HepG2 (cell line): ENCODE measurements at places on chromosomes 6 and 20. TPM values are rescaled to one million over a fixed set of nuclear protein-coding genes. Genes with fewer than 3 reads are reported as not detected.

PPP1R3G gene
- 0.56 and 1.2 TPM in 2 replicates for total RNA-seq

GLP1R gene
- total RNA-seq = not detected in 2 replicates

TMEM74B gene
- 2.9 and 4.7 TPM in 2 replicates for total RNA-seq

KIAA0408 gene
- not detected in 2 replicates for total RNA-seq

STMND1 gene
- not detected in 2 replicates for total RNA-seq

SEMG1 gene
- not detected in 2 replicates for total RNA-seq

GRCh38 chr6:4607793-4608192 is 168.4 kb upstream of the CDYL start:
- H3K4me3 ChIP-seq = no peak overlapping the region
- H3K27me3 ChIP-seq = peaks cover 4% of the 10 kb centered on the region; the same call in 1 of the 2 replicates
- H3K36me3 ChIP-seq = no peaks in the 10 kb centered on the region

- no peak for DNase-seq
- peaks cover 58% of the 10 kb centered on the region for H3K4me1 ChIP-seq
- no peak overlapping the region for H3K27ac ChIP-seq
- H3K27me3 ChIP-seq = no peaks in the 10 kb centered on the region
- peak overlapping the region; percentile 78 for H3K4me3 ChIP-seq
Measured at GRCh38 chr6:33427585-33428223, 7.8 kb downstream of the SYNGAP1 start.

DNA sequence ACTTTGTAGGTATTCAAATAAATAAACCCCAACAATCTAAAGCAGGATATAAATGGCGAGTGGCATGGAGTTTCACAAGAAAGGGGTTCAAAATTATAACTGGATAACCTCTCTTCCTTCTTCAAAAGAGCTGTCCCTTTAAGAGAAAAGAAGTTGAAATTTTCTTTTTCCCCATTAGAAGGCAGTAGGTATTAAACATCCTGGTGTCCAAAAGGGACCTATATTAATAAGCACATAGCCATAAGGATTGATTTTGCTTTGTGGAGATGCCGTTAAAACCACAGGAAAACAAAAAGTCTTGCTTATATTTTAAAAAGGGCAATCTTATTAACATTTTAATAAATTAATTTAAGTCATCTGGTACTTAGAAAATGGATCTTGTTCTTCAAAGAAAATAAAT is 76.5 kb downstream of the LYRM4 start:
- no peak for DNase-seq
- peaks cover 12% of the 10 kb centered on the region; the same call in 1 of the 3 replicates for H3K36me3 ChIP-seq
- H3K4me3 ChIP-seq = no peak overlapping the region
- H3K4me1 ChIP-seq = peaks cover 4% of the 10 kb centered on the region; the same call in 1 of the 2 replicates

DNA sequence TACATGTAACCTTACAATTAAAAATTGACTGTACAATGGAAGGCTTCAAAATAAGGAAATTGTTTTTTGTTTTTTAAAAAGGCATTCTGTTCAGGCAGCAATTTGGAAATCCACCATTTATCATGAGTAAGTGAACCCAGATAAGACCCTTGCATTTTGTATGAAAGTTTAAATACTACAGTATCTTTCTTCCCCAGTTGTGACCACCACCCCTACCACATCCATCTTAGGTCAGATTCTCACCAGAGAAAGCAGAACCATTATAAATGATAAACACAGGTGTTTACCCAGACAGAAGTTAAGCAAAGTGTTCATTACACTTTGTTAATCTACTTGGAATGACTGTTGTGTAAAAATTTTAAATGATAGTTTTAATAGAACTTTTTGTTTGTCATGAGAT is 20.2 kb downstream of the SENP6 start:
- H3K4me3 ChIP-seq = no peak overlapping the region
- no peaks in the 10 kb centered on the region for H3K27me3 ChIP-seq
- H3K4me1 ChIP-seq = no peaks in the 10 kb centered on the region
- DNase-seq = no peak
- no peak overlapping the region for H3K27ac ChIP-seq

- H3K36me3 ChIP-seq = no peaks in the 10 kb centered on the region
- H3K4me3 ChIP-seq = no peak overlapping the region
- H3K27ac ChIP-seq = no peak overlapping the region
- H3K4me1 ChIP-seq = no peaks in the 10 kb centered on the region
Measured at GRCh38 chr6:39169448-39170344, 54.7 kb upstream of the SAYSD1 start.

GRCh38 chr6:109295109-109295773 is 87.0 kb downstream of the CD164 start:
- no peak overlapping the region for H3K4me3 ChIP-seq
- H3K36me3 ChIP-seq = no peaks in the 10 kb centered on the region
- H3K27ac ChIP-seq = peak overlapping the region; percentile 63

GRCh38 chr6:125995972-125996580 is 9.7 kb downstream of the TRMT11 start:
- H3K4me1 ChIP-seq = peaks cover 44% of the 10 kb centered on the region
- no peak overlapping the region for H3K4me3 ChIP-seq
- H3K27me3 ChIP-seq = no peaks in the 10 kb centered on the region
- H3K27ac ChIP-seq = no peak overlapping the region

DNA sequence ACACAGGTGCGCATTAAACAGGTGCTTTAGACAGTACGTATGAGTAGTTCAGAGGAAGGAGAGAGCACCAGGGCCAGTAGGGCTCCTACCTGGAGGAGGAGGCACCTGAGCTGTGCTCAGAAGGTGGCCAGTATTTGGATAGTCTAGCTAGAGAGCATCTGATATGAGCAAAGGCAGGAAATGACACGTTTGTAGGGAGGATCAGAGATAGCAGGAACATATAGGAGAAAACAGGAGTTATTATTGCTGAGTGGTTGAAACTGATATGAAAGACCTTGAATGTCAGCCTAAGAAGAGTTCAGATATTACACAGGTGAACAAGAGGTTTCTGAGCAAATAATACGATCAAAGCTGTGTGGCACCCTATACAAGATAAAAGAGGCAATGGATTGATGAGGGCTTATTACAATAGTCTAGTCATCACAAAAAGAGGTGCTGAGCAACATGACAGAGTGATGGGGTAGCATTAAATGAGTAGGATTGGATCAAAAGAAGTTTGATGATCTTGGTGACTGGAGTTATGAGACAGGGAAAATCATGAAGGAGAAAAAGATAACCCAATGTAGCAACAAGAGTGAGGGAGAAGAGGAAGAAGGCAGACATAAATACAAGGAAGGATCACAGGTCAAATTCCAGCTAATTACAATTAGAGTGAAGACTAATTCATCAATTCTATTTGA is 69.8 kb upstream of the HIVEP1 start:
- H3K4me1 ChIP-seq = peaks cover 10% of the 10 kb centered on the region
- H3K27me3 ChIP-seq = no peaks in the 10 kb centered on the region
- DNase-seq = no peak
- H3K36me3 ChIP-seq = no peaks in the 10 kb centered on the region
- H3K4me3 ChIP-seq = no peak overlapping the region
- H3K27ac ChIP-seq = no peak overlapping the region

DNA sequence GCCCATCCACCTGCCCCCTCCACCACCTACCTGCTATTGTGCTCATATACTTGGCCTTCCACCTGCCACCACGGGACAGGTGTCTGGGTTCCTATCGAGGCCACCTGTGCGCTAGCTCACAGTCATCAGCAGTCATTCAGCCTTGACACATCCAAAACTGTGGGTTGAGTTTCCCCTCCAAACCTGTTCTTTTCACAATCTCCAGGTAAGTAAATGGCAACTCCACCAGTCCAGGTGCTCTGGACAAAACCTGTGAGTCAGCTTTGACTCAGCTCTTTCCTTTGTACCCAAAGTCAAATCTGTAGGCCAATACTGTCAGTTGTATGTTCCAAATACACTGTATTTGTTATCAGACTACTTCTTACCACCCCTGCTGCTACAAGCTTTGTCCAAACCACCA is 52.6 kb downstream of the SPTLC3 start:
- H3K4me3 ChIP-seq = no peak overlapping the region
- H3K4me1 ChIP-seq = peaks cover 54% of the 10 kb centered on the region
- H3K27me3 ChIP-seq = no peaks in the 10 kb centered on the region
- peak overlapping the region; percentile 5 for H3K27ac ChIP-seq
- H3K36me3 ChIP-seq = no peaks in the 10 kb centered on the region; the same call in 2 of the 3 replicates

DNA sequence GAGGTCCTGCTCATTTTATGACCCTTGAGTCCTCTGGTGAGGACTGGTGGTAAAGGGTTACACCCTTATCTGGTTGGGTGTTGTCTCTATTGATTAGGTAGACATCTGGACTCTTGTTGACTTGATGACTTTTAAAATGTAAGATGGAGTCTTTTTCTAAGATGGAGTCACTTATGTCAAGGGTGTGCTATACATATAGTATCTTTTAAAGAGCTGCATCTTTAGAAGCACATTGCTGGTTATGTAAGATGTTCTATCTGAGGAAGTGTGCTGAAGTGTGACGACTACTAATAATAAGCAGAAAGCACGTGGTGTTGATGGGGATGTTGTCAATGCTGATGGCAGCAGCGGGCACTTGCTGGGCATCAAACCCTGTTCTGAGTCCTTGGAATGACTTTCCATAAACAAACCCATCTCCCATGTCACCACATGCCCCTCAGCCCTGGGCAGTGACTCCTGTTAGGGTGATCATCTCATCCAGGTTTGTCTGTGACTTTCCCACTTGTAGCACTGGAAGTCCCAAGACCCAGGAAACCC is 229.6 kb downstream of the EYA2 start:
- no peak overlapping the region for H3K27ac ChIP-seq
- H3K27me3 ChIP-seq = peaks cover 3% of the 10 kb centered on the region; the same call in 1 of the 2 replicates
- no peaks in the 10 kb centered on the region for H3K36me3 ChIP-seq
- H3K4me1 ChIP-seq = no peaks in the 10 kb centered on the region
- DNase-seq = no peak

DNA sequence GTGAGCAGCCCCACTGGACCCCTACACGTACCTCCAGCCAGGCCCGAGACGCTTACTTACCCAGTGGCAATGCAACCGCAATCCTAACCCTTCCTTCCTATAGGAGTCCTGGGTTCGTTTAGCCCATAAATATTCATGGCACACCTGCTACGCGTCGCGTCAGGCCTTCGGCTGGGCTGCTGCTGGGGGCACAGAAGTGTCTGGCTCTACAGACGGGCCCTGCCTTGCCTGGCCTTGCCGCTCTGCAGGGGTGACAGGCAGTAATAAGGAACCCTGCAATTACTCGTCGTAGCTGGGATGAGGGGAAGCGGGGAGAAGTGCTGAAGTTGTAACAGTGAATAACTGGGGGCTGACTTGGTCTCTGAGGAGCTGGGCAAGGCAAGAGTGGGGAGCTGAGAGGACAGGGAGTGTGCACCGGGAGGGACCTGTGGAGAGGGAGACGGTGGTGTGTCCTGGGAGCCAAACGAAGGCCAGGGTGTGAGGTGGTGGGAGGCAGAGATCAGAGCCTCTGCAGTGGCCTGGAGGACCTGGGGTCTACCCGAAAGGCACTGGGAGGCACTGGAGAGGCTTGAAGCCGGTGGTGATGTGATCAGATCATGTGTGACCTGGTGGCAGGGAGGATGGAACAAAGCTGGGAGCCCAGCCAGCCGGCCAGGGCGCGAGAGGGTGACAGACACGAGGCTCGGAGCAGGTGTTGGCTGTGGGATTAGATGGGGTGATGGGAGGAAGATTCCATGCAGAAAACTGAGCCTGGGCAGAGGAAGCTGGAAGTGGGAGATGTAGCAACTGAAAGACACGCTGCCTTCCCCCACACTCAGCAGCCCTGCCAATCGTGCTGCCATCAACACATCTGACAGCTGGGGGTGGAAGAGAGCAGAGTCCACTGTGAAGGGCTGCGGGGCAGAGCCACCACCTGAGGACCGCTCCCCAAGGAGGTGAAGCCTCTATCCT is 36.4 kb downstream of the PSMG4 start:
- H3K27me3 ChIP-seq = no peaks in the 10 kb centered on the region
- H3K36me3 ChIP-seq = peaks cover 48% of the 10 kb centered on the region
- H3K4me1 ChIP-seq = peaks cover 11% of the 10 kb centered on the region
- no peak overlapping the region for H3K27ac ChIP-seq
- H3K4me3 ChIP-seq = no peak overlapping the region
- DNase-seq = peak; percentile 25

DNA sequence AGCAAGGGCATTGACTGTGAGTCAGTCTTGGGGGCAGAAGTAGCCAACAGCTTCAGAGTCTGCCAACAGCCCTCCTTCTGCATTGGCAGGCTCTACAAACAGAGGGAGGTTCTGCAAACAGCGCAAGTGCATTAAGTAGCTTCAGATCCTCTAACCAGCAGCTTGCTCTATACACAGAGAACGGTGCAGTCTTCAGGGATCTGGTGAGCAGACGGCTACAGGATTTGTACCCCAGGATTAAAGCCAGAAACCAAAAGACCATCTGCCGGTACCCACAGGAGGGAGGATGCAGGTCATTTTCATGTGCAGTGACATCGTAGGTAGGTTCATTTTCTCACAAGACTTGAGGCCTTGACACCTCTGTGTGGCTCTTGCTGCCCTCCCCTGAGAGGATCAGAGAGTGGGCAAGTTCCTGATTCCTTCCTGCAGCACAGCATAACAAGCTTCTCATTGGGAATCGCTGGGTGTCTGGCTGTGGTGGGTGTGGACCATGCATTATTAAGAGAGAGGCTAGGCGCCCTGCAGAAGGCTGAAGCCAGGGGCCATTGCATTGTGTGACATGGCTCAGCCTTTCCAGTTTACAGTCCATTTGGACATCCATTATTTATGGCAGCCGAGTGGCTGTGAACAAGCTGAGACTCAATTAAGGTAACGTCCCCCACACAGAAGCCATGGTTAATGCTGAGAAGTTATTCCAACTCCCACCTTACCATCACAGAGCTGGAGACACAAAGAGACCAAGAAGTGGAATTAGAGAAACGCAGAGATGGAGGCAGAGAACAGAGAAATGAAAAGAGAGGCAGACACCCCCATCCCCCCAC is 250.0 kb downstream of the LRFN2 start:
- no peaks in the 10 kb centered on the region; the same call in 1 of the 2 replicates for H3K27me3 ChIP-seq
- no peaks in the 10 kb centered on the region for H3K4me1 ChIP-seq

- H3K27ac ChIP-seq = no peak overlapping the region
- H3K4me3 ChIP-seq = no peak overlapping the region
- no peaks in the 10 kb centered on the region for H3K27me3 ChIP-seq
Measured at GRCh38 chr6:108768166-108768555, 80.1 kb upstream of the ARMC2 start.

GRCh38 chr6:144310765-144311164 is 25.6 kb downstream of the UTRN start:
- DNase-seq = no peak
- no peak overlapping the region for H3K4me3 ChIP-seq
- peaks cover 25% of the 10 kb centered on the region for H3K36me3 ChIP-seq
- H3K27ac ChIP-seq = peak overlapping the region; percentile 4
- H3K4me1 ChIP-seq = peaks cover 98% of the 10 kb centered on the region
